Lung (tissue), 17 donors: ENCODE measurements at places on chromosomes 5 and 9.

- no peak for DNase-seq
Measured at GRCh38 chr5:56085193-56085592, 90.4 kb upstream of the IL6ST start.

DNA sequence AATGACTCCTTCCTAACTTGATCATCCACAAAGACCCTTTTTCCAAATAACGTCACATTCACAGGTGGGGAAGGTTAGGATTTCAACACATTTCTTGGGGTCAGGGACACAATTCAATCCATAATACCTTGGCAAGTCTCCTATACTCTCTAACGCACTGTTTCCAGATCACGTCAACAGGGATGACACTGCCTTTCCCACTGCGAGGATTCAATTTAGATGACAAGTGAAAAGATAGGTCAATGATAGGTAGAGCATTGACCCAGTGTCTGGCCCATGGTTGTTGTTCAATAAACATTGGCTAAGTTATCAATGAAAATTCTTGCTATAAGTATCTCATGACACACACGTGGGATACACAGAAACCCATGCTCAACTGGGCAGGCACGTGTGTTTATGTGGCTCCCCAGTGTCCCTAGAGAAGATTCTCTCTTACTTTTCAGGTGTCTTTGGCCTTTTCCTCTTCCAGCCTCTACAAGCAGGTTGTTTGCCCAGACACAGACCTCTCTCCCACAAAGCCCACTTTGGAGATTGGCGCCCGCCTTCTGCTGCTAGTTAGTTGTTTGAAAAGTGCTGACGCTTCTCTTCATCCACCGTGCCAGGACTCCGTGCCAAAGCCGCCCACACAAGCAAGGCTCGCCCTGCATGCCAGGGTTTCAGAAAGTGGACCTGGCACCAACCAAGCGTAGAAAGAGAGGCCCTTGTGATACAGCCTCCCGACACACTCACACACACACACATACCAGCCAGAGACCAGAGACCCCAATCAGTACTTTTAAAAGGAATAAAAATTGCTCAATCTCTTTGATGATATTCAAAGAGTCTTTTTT is 594.5 kb downstream of the BNC2 start:
- DNase-seq: no peak

- no peak for DNase-seq
Measured at GRCh38 chr5:40985501-40985900, 76.2 kb downstream of the C7 start.

- DNase-seq: no peak
Measured at GRCh38 chr9:18366184-18366583, 107.8 kb upstream of the ADAMTSL1 start.
